CD8-positive, alpha-beta memory T cell (primary cell): ENCODE measurements at places on chromosomes 16 and 17. TPM values are rescaled to one million over a fixed set of nuclear protein-coding genes. Genes with fewer than 3 reads are reported as not detected.

KRT34 gene
- total RNA-seq: not detected

NTN3 gene
- total RNA-seq: not detected

CTRB2 gene
- total RNA-seq: not detected

- DNase-seq: no peak
Observed at GRCh38 chr17:42937712-42938596, 26.3 kb downstream of the AARSD1 start.

DNA sequence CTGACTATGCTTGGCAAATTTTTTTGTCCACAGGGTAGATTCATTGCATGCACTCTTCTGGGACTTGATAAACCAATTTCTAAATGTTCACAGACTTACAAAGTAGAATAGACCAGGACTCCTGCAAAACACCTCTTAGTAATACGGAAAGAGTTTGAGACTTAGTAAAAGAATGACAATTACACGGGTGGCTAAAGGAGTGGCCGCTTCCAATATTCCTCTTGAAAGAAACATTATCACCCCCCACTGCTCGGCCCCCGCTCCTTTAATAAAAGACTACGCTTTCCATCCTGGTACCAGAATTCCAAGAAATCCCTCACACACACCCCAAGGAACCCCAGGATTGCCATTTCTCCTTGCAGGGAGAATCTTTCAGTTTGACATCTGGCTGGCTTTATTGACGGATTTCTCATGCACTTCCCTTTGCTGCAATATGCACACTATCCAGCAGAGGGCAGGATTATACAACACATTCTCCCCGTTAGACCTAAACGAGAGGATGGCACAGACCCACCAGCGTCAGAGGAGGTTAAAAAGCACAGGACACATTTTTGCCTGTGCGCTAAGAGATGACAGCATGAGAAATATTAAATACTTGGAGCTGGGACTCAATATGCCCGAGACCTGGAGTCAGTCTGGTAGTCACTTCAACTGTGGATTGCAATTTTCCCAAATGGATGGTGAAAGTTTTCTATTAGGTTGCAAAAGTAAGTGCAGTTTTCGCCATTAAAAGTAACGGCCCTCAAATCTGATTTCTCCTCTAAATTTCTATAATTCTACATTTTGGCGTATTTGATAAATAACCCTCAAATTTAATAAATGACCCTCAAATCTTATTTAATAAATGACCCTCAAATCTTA is 46.6 kb upstream of the NUDT7 start:
- DNase-seq: peak; percentile 50
